ENCODE measurements at places on chromosomes 13 and 19.

- DNase-seq, result no peak
These were observed 70.2 kb downstream of the COL4A2 start for GRCh38 chr13:110377178-110377825.

- no peak for DNase-seq
These were observed 109.0 kb upstream of the SOX1 start for GRCh38 chr13:111957913-111958450.

DNA sequence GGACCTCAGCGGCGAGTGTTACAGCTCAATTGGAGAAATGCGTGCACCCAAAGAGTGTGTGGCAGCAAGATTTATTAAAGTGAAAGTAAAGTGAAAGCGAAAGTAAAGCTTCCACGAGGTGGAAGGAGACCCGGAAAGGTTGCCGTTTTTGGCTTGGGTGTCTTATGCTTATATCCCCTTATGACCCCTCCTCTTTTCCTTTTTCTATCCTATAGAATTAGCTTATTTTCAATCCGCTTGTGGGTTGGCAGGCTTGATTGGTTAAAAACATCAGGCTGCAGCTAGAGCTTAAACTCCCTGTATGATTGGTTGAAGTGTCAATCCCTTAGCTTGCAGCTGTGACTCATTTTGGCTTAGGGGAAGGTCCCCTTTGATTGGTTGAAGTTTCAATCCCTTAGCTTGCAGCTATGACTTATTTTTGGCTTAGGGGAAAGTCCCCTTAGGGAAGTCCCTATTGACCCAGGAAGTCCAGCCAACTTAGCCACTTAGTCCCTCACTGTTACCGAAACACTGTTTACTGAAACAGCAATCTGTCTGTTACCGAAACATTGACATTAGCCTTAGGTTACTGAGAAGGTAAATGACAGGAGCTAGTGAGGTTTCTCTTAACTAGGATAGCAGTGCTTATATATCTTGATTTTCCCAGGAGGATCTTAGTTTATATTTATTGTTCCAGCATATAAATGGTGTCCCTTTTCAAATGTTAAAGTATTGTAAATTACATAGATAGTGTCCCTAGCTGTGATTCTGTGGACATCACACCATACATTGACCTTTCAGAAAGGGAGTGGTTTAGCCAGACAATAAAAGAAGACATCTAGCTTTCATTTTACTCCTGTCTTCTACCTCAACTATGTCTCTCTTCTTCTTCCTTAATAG is 575.8 kb downstream of the DACH1 start:
- no peak for DNase-seq

DNA sequence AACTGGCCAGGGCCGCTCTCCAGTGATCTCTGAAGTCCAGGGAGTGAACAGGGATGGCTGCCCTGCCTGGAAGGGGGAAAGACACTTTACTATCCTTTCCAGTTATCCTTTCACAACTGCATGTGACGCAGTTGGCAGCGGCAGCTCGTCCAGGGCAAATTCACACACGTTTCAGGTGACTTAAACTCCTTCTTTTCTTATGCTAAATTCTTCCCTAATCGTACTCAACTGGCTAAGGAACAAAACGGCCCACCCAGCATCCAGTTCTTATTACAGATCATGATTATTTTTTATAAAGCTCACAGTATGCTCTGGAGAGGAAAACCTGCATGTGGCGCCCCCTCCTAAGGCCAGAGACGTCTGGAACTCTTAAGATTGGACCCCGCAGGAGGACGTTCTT is 767.1 kb downstream of the UQCRFS1 start:
- no peak for DNase-seq

DNA sequence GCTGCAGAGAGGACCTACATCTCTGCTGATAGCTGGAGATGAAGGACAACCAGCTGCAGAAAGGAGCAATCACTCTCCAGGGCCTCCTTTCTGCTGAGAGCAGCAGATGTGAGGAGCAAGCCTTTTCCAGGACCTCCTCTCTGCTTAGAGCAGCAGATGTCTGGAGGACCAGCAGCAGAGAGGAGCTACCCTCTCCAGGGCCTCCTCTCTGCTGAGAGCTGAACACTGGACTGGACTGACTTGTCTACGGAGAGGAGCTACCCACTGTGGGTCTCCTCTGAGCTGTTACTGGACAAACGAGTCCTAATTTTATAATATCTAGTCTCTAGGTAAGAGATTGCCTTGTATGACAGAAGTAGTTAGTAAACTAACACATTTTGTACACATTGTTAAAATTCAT is 40.8 kb upstream of the FLT1 start:
- DNase-seq, result no peak

DNA sequence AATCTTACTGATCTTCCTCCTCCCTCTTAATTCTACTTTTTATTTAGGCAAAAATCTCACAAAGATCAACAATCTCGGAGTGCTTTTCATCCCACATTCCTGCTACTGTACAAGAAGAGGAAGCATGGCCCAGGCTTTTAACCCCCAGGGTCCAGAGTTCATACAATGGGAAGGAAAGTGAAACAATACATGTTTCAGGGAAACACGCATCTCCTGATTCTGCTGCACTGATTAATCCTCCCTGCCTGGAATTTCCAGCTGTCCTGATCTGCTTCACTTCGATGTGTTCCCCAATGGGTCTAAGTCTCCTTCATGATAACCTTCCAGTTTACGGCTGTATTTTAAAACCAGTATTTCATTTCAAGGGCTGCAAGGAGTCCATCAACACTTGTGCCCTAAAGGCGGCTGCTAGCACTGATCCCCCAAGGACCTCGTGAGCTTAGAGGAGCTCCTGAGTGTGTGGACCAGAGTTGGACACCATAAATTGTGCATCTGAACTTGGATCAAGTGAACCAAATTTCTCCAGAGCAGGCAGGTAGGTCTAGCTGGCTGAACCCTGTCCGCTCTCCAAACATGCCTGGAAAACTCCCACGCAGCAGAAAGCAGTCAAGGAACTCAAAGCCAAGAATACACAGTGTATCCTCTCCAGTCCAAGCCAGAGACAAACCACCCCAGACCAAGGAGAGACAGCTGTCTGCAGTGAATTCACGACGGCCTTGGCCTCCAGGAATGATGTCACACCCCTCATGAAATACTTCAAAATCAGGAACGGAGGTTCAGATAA is 44.3 kb downstream of the COL4A1 start:
- DNase-seq, result no peak

DNA sequence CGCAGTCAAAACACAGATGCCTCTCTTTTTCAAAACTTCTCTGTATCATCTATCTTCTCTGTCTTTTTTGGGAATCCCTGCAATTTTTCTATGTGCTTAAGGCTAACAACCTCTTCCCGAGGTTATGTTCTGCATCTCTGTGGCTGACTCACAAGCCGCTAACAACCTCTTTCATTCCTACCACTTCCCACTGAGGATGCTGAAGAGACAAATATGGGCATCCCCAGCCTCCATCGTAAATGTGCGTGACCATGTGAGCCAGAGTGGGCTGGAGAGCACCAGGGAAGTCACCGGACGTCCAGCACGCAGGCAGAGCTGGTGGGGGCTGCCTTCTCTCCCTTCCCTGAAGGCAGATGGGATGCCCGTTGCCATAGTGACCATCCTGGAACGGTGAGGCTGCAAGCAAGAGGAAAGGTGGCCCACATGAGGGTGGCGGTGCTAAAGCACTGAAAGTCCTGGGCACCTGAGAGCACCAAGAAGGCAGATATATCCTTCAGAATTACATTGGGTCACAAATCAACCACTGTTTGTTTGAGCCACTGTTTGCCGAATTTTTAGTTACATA is 122.8 kb downstream of the SHISA2 start:
- no peak for DNase-seq

- no peak for DNase-seq
These were observed 8.8 kb downstream of the ZIC2 start for GRCh38 chr13:99990126-99990977.

- no peak for DNase-seq
These were observed 15.4 kb downstream of the LGALS13 start for GRCh38 chr19:39617745-39618144.

- DNase-seq, result no peak
These were observed 5.8 kb downstream of the KLF2 start for GRCh38 chr19:16330368-16330801.

DNA sequence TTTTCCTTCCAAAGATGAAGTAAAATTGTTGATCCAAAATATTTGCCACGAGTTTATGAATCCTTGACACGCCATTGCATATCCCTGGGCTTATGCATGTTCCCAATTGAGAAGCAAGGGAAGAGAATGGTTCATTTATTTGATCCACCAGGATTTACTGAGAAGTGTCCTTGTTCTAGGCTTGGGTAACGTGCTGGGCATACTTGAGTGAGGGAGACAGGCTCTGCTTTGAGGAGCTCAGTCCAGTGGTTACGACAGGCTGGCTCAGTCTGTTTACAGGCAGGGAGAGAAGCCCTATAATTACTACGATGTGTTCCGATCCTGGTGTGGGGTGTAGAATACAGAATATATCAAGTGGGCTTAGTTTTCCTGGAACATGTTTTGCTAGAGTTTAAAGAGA is 6.3 kb upstream of the PNMA8C start:
- DNase-seq, result no peak

GRCh38 chr19:21308773-21309172 is 20.4 kb downstream of the ZNF708 start:
- DNase-seq, result no peak

GRCh38 chr13:43698009-43698408 is 88.8 kb downstream of the ENOX1 start:
- DNase-seq, result no peak

DNA sequence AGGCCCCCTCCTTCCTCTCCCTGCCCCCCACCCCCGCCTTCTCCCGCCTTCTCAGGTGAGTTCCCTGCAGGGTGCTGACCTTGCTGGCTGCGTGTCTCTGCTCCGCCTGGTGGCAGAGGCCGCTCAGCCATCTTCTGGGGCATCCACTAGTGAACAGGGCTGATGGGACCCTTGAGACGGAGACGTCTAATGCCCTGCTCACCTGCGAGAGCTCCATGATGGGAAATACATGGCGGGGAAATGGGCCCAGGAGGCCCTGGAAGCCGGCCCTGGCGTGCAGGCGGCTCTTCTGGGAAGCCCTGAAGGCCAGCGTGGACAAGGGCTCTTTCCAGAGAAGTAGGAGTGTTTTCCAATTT is 15.2 kb upstream of the F7 start:
- DNase-seq, result no peak

DNA sequence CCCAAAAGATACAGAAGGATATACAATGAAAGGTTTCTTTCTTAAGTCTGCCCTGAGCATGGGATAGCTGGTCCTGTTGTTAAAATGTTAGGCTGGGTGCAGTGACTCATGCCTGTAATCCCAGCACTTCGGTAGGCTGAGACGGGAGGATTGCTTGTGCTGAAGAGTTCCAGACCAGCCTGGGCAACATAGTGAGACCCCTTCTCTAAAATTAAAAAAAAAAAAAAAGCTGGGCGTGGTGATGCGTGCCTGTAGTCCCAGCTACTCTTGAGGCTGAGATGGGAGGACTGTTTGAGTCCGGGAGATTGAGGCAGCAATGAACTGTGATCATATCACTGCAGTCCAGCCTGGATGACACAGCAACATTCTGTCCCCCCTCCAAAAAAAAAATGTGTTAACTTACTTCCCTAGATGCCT is 52.5 kb upstream of the SHKBP1 start:
- no peak for DNase-seq

DNA sequence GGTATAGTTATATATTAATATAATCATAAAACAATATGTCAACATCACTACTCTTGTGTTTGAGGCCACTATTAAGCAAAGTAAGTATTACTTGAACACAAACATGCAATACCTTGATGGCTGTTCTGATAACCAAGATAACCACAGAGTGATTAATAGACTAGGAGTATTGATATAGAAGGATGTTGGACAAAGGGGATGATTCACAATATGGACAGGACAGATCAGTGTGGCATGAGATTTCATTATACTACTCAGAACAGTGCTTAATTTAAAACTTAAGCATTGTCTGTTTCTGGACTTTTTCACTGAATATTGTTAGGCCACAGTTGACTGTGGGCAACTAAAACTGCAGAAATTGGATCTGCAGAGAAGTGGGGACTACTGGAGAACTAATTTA is 384.2 kb downstream of the SLITRK1 start:
- no peak for DNase-seq

- DNase-seq, result no peak
These were observed 2.6 kb upstream of the CARD8 start for GRCh38 chr19:48258350-48258749.

GRCh38 chr19:1478934-1479707 is at the start of gene C19orf25:
Gene C19orf25 (minus strand): TSS chr19:1479215. CDS start chr19:1478903, 312 bp downstream.
- no peak for DNase-seq

- DNase-seq, result no peak
These were observed 37.5 kb downstream of the TSSK6 start for GRCh38 chr19:19477705-19478383.

- no peak for DNase-seq
These were observed 6.8 kb downstream of the SHANK1 start for GRCh38 chr19:50712833-50713232.

DNA sequence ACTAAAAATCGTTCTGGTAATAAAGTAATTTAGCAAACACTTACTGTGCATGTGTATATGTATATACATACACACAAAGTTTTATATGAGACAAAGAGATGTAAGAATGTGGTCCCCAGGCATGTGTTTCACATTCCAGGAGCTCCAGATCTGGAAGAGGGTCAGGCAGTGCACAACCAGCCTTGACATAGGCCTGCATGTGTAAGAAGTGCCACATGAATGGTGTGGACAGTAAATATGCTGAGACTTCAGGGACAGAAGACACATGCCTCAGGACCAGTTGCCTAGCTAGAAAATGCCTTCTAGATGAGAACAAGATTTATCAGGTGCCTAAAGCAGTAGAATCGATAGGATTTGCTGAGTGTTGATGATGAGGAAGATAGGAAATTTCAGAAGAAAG is 76.4 kb downstream of the FRY start:
- no peak for DNase-seq

GRCh38 chr19:41263042-41263849 is 926 bp upstream of the HNRNPUL1 start:
- DNase-seq, result no peak

DNA sequence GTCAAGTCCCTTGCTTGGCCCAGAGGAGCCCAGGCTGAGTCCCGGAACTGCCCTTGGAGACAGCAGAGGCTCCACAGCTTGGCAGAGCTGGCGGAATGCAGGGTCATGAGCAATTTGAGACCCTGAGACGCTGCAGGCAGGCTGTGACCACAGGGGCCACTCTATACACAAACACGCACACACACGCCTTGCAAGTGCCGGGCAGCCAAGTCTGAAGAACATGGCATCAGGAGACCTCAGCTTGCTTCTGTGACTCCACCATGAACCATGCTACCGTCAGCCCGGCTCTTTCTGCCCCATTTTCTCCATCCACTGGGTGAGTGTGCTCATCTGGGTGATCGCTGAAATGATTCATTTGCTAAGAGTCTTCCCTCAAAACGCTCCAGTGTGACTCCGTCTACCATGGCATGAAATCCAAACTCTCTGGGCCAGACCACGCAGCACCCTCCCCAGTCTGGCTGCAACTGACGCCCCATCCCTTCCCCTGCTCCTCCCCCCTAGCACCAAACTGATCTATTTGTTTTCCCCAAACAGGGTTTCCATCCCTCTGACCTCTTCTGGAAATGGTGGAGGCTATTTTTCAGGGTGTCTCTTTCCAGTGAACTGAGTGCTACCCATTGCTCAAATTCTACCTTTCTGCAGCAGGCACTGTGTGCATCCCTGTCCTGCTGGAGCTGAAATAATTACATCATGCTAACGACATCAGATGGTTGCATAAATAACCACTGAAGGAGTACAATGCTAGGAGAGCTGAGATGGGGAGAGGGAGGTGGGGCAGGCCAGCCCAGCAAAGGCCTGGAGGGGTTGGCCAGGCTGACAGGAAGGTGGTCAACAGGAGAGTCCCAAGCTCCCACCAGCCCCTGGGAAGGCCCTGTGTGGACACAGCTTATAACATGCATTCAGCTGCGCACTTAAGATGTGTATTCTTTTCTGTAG is 3.1 kb downstream of the CARS2 start:
- DNase-seq, result no peak

Data from cortex of kidney (tissue), 1 donor.